WTC11 (cell line): ENCODE measurements at places on chromosomes 2 and 18. TPM values are rescaled to one million over a fixed set of nuclear protein-coding genes. Genes with fewer than 3 reads are reported as not detected.

DNA sequence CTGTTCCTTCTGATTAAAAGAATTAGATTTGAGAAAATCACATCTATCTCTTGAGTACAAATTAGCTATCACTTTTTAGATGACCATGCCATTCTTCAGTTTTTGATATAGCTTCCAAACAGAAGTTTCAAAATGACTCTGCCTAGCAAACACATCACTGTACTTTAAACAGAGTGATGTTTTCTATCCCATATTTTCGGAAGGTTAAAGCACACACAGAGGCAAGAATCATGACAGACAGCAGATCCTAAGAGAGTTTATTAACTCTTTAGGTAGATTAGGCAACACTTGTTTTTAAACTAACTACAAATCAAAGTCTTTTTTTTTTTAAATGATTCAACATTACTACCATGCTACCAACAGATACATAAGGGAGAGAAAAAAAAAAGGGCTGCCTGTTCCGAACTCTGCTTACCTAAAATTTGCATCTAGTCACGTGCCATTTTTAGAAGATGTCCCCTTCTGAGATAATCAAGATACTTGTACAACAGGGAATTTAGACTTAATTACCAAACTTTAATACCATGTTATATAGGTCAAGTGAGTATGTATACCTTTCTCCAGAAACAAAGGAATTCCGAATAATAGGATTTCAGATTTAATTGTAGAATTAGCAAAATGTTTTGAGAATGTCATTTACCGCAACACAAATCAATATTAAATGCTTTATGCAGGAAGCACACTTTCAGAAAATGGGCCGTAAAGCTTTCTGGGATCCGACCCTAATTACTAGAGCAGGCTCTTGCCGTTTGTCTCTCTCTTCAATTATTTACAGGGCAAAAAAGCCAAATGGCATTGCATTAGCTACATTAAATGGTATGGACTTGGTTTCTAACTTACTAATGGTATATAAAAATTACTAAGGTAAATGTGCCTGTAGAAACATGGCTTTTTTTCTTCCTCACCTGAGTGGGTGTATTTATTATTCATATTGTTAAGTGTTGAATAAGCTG is 2.6 kb downstream of the RBMS1 start:
- no peaks in the 10 kb centered on the region for H3K36me3 ChIP-seq
- peaks cover 59% of the 10 kb centered on the region for H3K4me1 ChIP-seq
- DNase-seq = no peak
- 0 out of 2 replicates have a peak overlapping the region, but pooled peaks have one; percentile 50 for H3K27ac ChIP-seq
- peak overlapping the region; percentile 89 for H3K4me3 ChIP-seq

DNA sequence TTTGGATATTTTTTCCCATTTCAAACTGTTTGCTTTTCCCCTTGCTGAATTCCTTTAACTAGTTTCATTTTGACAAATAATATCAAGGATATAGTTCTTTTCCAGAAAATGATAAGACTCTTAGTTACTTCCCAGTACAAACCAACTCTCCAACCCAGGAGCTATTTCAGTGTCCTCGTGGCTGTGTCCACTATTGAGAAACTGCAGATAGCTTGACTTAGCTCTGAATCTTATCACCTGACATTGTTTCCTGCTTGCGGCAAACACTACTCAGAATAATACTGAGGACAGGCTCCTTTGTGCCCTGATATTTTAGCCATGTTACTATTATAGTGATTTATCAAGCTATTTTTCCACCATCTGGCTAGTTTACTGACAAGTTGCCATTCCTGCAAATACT is 74.6 kb downstream of the KLF7 start:
- peak overlapping the region; percentile 39; the same call in 1 of the 2 replicates for H3K27ac ChIP-seq
- no peaks in the 10 kb centered on the region for H3K27me3 ChIP-seq
- no peak overlapping the region for H3K4me3 ChIP-seq
- DNase-seq = no peak
- peaks cover 4% of the 10 kb centered on the region for H3K36me3 ChIP-seq

DNA sequence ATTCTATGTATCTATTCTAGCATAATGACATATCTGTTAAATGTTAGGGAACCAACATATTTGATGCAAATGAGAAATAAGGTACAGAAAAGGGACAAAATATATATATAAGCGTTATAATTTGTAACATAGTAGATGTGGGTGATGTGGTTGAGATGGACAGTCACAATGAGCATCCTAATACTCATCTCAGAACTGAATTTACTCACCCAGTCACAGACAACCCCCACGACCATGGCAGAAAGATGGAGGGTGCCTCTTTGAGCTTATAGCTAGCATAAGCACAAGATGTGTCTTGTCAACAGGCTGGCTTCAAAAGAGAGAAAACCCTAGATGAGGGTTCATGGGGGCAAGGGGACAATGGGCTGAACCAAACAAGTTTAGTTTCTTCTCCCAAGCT is 9.1 kb upstream of the DSG3 start:
- H3K4me1 ChIP-seq = no peaks in the 10 kb centered on the region
- H3K36me3 ChIP-seq = no peaks in the 10 kb centered on the region
- no peak overlapping the region for H3K27ac ChIP-seq
- H3K27me3 ChIP-seq = no peaks in the 10 kb centered on the region

GRCh38 chr2:211941216-211941747 is 597.3 kb downstream of the ERBB4 start:
- no peak for DNase-seq
- no peak overlapping the region for H3K27ac ChIP-seq
- H3K4me1 ChIP-seq = peaks cover 8% of the 10 kb centered on the region

GRCh38 chr18:79949697-79950487 is 1.6 kb downstream of the SLC66A2 start:
- H3K4me1 ChIP-seq = peaks cover 19% of the 10 kb centered on the region
- no peak overlapping the region for H3K27ac ChIP-seq
- DNase-seq = no peak
- no peaks in the 10 kb centered on the region for H3K36me3 ChIP-seq
- H3K4me3 ChIP-seq = peak overlapping the region; percentile 69
- H3K27me3 ChIP-seq = peaks cover 48% of the 10 kb centered on the region

DNA sequence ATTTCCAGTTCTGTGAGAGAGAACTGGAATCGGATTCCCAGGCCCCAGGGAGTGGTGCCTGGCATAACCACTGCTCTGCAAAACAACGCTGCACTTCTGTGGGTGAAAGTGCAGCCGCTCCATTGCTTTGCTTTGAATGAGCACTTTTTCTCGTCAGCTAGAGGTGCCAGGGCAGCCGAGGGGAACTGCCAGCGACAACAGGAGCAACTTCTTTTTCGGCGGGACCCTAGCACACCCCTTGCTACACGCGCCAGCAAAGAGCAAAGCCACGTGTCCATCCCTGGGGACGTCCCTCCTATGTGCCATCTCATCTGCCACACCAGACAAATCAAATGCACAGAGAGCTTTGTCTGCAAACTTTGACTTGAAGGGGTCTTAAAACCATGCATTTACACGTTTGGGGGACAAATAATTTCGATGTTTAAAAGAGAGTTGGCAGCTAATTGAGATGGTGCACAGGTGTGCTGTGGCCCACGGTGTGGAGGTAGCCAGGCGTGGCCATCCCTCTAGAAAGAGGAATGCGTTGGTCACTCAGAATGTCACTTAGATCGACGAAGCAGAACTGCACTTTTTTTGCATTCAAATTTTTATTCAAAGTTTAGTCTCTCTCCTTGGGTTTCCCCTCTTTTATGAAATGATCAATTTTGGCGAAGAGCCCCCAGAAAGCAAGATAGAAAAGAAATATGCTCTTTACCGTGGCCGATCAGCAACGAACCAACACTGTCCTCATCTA is 151.8 kb downstream of the MBP start:
- peak overlapping the region; percentile 75; the same call in 1 of the 2 replicates for H3K27ac ChIP-seq
- peaks cover 48% of the 10 kb centered on the region for H3K4me1 ChIP-seq
- no peak for DNase-seq

DNA sequence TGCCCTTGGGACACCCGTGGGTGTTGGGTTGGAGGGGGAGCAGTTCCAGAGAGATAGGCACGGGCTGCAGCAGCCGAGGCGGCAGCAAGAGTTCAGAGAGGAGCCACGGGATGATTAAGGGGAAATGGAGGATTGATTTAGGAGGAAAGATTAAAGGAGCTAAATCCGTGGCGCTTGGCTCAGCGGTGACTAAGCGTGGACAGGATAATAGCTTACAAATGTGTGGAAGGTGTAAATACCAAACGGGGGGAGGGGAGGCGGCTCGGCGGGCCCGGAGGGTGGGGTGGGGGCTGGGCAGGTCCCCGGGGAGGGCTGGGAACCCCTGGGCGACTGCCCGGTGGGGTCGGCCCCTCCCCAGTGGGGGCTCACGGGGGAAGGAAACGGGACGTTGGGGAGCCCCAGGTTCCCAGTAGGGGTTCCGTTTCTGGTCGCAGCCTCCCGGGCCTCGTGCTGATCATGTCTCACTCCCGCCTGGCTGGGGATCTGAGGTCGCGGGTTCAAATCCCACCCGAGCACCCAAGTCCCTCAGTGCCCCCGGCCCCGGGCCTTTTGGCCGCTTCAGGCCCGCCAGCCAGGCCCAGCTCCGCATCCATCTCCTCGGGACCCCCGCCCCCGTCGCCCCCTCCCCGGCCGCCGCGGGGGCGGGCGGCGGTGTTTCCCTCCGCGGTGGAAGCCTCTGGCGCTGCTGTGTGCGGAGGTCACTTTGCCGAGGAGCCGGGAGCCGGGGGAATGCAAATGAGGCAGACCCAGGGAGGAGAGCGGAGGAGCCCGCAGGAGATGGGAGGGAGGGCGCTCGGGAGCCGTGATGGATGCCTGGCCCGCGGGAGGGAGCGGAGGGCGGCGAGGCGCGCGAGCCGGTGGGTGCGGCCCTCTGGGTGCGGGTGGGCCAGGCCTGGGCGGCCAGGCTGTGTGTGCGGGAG is 8.1 kb downstream of the ASIC4 start:
- peak overlapping the region; percentile 58 for H3K27ac ChIP-seq
- H3K4me3 ChIP-seq = peak overlapping the region; percentile 64
- H3K27me3 ChIP-seq = peaks cover 31% of the 10 kb centered on the region

- no peak for DNase-seq
- no peak overlapping the region for H3K27ac ChIP-seq
- H3K36me3 ChIP-seq = no peaks in the 10 kb centered on the region
- no peaks in the 10 kb centered on the region for H3K27me3 ChIP-seq
- no peak overlapping the region for H3K4me3 ChIP-seq
These were observed 294.9 kb upstream of the CYRIA start for GRCh38 chr2:16960579-16960978.

DNA sequence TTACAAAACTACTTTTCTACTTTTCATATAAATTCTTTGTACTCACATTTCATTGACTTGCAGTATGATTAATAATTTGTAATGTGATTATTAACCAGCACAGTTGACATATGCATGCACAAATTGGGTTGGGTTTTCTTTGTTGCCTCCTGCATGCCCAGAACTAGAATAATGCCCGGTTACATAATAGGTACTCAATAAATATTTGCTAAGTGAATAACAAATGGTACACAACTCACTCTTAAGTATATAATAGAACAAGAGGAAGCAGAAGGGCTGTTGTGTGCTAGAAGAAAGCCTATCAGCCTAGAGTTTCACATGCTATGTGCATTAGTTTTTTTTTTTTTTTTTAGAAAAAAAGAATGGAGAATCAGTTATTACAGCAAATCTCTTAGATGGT is 9.3 kb downstream of the RDH14 start:
- no peaks in the 10 kb centered on the region for H3K27me3 ChIP-seq
- peaks cover 12% of the 10 kb centered on the region for H3K36me3 ChIP-seq
- H3K4me1 ChIP-seq = peaks cover 10% of the 10 kb centered on the region
- no peak overlapping the region for H3K4me3 ChIP-seq
- no peak for DNase-seq

DNA sequence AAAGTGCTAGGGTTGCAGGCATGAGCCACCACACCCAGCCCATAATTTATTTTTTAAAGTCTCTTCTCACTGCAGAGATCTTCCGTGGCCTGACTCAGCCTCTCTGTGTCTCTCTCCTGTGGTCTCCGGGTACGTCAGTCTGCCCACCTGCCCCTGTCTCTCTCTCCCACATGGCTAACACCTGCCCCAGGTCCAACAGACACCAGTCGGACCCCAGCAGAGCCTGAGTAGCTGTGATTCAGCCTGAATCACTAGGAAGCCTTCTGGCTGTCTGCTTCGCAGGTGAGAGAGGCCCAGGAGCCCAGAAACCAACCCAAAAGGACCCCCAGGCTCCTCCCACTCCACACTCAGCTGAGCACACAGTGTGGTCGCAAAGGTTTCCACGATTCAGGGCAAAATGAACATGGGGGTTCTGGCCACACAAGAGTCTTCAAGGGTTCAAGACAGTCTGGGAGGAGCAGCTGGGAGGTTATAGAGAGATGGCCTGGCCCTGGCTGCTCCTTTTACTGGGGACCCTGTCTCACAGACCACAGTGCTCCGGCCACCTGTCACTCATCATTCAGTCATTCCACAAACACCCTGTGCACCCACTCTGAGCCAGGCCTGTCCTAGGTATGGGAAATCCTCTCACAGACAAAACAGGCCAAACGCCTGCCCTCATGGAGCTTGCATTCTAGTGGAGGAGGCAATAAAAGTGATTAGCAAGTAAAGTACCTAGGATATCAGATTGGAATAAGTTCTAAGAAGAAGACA is 8.6 kb downstream of the RUFY4 start:
- H3K4me1 ChIP-seq = peaks cover 10% of the 10 kb centered on the region
- no peaks in the 10 kb centered on the region; the same call in 1 of the 2 replicates for H3K27me3 ChIP-seq
- DNase-seq = no peak
- H3K36me3 ChIP-seq = no peaks in the 10 kb centered on the region

Gene DPY30
- total RNA-seq = 116 to 136 TPM (median 135 TPM) in 3 replicates

Gene TMEM169
- total RNA-seq = 1.8 to 3.5 TPM (median 3.3 TPM) in 3 replicates

Gene CDH7
- total RNA-seq = 0.85 to 1.3 TPM (median 0.94 TPM) in 3 replicates

GRCh38 chr18:55390898-55391297 is 197.1 kb downstream of the TCF4 start:
- H3K4me1 ChIP-seq = peaks cover 24% of the 10 kb centered on the region
- no peaks in the 10 kb centered on the region for H3K27me3 ChIP-seq
- H3K36me3 ChIP-seq = no peaks in the 10 kb centered on the region
- no peak overlapping the region for H3K27ac ChIP-seq
- H3K4me3 ChIP-seq = no peak overlapping the region

Gene RAX
- total RNA-seq = 0.57 to 0.94 TPM (median 0.89 TPM) in 3 replicates

DNA sequence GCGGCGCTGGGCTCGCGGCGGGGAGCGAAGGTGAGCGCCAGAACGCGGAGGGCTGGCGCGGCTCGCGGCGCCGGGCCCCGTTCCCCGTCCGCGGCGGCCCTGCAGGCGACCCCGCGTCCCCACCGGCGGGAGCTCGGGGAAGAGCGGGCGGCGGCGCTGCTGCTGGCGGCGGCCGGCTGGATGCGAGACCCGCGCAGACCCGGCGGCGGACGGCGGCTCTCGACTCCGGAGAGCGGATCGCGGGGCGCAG is 213 bp downstream of the DOK6 start:
- peaks cover 53% of the 10 kb centered on the region for H3K27me3 ChIP-seq
- DNase-seq = no peak
- peak overlapping the region; percentile 70; the same call in 1 of the 2 replicates for H3K4me3 ChIP-seq

DNA sequence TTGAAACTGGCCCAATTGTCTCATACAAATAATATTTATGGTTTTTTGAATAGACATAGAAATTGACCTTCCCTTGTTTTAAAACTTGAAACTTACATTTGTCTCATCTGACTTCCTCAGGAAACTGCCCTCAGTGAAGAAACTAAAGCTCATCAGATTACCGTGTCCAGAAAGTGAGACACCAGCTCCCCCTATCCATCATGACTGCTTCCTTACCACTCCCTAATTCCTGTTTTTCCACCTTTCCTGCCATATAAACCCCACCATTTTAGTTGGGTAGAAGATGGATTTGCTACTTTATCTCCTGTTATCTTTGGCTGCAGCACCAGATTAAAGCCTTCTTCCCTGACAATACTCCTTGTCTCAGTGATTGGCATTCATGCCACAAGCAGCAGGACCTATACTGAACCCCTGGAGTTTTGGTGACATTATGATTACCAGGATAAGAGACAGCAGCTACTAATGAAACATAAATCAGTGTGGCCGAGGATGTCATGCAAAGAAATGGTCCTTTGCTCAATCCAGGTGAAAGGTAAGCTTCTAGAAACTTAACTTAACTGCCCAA is 1627.6 kb upstream of the ZEB2 start:
- H3K27me3 ChIP-seq = no peaks in the 10 kb centered on the region
- no peak overlapping the region for H3K4me3 ChIP-seq
- peaks cover 8% of the 10 kb centered on the region for H3K36me3 ChIP-seq
- no peak for DNase-seq
- H3K27ac ChIP-seq = no peak overlapping the region
